Activated CD4-positive, alpha-beta T cell treated with anti-CD3 and anti-CD28 coated beads for 1 hour (primary cell): ENCODE measurements at places on chromosomes 3 and 15.

DNA sequence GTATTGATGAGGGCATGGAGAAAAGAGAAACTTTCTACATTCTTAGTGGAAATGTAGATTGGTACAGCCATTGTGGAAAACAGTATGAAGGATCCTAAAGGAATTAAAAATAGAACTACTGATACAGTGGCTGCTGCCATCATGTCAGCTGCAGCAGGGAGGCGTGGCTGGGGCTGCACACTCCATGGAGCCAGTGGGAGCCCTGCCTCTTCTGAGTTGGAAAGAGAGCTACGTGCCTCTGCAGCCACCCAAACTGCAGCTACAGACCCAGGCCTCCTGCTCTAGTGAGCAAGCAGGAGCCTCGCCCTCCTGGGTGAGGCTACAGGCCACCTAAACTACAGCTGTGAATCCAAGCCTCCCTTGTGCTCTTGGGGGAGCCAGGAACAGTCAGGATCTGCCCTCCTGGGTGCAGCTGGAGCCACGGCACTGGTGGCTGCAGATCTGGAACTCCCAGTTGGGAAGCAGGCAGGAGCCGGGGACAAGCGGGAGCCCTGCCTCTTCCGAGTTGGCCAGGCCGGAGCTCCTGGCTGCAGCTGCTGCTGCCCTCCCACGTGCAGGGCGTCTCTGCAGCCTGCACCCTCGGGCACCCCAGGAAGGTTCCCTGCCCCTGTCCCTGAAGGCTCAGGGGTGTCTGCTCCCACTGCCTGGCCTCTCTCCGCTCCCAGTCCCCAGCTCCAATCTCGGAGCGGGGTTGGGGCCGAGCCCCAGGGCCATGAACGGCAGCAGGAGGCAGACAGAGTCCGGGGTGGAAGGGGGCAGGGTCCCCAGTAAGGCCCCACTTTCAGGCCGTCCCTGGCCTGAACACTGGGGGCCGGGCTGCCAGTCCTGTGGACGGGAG, 64.5 kb downstream of the THBS1 start:
- no peak for DNase-seq

DNA sequence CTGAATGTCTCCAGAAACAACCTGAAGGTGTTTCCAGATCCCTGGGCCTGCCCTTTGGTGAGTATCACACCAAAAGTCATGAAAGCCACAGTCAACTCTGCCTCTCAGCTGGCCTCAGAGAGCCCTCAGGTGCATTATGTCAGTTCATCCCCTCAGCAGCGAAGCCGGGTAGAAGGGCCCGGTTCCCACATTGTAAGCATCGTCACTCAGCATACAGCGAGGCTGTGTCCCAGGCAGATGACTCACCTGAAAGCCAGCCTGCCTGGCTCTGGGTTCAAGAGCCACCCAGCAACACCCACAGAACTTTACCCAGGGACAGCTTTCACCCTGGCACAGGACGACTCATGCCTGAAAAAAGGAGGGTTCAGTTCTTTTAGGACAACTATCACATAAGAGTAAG, 91.6 kb downstream of the LRRK1 start:
- no peak for DNase-seq

DNA sequence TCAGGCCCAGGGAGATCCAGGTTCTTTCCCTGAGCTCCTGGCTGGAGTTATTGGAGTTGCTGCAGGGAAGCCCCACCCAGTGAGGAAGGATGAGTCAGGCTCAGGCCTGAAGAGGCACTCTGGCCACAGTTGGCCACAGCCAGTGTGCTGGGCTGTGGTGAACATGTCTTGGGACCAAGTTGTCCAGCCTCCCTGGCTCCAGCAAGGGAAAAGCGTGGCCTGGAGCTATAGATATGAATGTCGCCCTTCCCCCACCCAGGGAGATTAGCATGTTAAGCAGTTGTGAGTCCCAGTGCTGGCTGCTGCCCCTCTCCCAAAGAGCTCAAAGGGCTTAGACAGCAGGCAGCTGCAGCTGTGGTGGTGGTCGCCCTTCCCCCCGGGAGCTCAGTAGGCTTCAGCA, 963.2 kb downstream of the ROBO2 start:
- DNase-seq: no peak

DNA sequence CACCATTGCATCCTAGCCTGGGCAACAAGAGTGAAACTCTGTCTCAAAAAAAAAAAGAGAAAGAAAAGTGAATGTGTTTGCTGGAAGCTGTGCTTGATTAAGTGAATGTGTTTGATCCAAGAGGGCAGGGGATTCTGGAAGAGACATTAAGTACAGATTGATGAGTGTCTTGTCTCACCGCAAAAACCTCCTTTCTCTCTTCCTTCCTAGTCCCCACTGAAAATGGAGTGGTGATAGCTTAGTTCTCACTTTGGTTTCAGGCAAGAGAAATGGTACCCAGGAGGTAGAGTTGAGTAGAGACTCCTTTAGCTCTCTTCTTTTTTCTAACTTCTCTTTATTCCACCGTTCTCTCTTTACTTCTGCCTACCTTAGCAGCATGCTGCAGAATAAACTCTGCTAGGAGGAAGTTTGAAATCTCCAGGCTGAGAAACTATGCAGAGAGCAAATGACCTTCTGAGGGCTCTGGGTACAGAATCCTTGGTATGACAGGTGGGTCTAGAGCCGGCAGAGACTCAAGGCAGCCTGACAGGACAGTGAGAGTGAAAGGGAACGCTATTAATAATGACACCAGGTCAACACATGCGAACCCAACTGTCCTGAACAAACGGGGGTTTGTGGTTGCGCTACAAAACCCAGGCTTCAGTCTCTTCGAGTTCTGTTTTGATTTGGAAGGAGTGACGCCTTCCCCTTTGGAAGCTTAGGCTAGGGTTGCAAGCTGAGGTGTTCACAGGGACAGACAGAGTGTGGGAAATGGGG, 74.9 kb downstream of the SMAD3 start:
- no peak for DNase-seq

GRCh38 chr15:40313531-40314398, 6.0 kb upstream of the PLCB2 start:
- no peak for DNase-seq

- DNase-seq: no peak
Observed at GRCh38 chr15:38266247-38266986, 13.8 kb downstream of the SPRED1 start.

DNA sequence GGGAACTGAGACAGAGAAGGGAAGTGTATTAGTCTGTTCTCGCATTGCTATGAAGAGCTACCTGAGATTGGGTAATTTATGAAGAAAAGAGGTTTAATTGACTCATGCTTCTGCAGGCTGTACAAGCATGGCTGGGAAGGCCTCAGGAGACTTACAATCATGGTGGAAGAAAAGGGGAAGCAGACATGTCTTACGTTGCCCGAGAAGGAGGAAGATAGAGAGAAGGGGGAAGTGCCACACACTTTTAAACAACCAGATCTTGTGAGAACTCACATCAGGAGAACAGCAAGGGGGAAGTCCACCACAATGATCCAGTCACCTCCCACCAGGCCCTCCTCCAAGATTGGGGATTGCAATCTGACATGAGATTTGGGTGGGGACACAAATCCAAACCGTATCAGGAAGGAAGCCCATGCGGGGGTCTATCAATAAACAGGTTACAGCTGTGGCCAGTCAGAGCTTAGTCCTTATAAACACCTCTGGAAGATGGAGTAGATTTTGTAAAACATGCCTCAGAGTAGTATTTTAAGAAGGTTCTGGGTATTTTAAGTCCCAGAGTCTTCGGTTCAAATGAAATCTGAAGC, 153.9 kb downstream of the GHSR start:
- DNase-seq: no peak

- DNase-seq: no peak
Observed at GRCh38 chr3:155354658-155355057, 61.2 kb upstream of the STRIT1 start.

GRCh38 chr3:46096336-46096735, 69.1 kb upstream of the XCR1 start:
- no peak for DNase-seq

DNA sequence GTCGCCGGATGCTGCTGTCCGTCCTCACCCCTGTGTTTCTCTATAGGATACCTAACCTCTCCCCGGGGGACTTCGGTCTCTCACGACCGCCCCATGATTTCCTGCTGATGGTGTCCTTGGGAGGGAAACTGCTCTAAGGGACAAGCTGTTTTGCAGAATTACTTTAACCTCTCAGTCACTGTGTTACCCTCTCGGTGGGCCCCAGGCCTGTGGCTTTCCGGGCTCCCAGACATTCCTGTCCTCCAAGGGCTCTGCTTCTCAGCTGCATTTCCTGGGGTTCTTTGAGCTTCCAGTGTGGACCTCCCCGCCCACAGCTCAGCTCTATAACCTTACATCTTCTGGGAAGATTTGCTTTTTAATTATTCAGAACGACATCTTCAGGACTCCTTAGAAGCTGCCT, 40.9 kb downstream of the CHST2 start:
- DNase-seq: no peak

GRCh38 chr15:99296386-99296785, 45.1 kb downstream of the LRRC28 start:
- no peak for DNase-seq

DNA sequence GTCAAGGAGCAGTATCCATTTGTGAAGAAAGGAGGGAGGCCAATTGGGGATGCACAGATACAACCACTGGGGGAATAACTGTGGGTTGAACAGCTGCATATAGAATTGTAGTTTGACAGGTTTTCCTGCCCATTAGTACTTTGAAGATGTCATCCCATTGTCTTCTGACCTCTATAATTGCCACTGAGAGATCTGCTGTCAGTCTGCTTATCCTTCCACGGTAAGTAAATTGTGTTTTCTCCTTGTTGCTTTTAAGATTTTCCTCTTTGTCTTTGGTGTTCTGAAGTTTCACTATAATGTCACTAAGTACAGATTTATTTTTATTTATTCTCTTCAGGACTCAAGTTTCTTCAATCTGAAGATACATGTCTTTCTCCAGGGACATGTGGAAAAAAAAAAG, 56.6 kb downstream of the MOBP start:
- no peak for DNase-seq

- DNase-seq: no peak
Observed at GRCh38 chr3:73556520-73557372, 68.0 kb downstream of the PDZRN3 start.

DNA sequence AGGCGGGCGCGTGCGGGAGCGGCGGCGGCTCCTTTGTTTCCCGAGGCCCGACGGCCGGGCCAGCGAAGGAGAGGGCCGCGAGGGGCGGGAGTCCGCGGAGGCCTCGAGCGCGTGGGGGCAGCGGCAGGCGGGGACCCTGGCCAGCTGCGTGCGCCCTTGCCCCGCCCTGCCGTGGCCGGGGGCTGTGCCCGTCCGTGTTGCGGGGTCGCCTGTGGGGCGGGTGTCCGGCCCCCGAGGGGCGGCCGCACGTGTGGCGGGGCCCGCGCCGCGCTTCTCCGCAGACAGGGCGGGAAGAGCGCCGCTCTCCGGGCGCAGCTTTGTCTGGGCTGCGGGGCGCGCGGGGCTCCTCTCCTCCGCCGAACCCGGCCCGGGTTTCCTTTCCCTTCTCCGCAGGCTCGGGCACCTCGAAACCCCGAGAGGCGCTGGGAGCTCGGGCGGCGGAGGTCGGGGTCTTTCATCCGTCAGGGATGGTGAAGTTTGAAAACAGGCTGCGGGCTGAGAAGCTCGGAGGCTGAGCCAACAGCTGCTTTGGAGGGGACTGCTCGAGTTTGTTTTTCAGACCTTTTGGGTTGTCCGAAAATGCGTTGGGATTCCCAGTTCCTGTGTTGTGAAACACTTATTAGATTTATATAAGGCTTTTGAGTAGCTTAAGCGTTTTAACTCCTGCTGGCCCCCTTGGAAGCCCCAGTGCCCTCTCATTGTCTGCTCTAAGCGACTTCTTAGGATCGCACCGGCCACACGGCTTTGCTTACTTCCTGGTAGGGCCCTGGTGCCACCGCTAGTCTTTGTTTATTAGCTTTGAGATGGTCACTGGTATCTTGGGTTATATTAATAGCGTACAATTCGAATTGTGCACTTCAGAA, 817 bp downstream of the USP3 start:
- DNase-seq: no peak

- no peak for DNase-seq
Observed at GRCh38 chr3:127120851-127121647, 71.9 kb upstream of the PRR23E start.

DNA sequence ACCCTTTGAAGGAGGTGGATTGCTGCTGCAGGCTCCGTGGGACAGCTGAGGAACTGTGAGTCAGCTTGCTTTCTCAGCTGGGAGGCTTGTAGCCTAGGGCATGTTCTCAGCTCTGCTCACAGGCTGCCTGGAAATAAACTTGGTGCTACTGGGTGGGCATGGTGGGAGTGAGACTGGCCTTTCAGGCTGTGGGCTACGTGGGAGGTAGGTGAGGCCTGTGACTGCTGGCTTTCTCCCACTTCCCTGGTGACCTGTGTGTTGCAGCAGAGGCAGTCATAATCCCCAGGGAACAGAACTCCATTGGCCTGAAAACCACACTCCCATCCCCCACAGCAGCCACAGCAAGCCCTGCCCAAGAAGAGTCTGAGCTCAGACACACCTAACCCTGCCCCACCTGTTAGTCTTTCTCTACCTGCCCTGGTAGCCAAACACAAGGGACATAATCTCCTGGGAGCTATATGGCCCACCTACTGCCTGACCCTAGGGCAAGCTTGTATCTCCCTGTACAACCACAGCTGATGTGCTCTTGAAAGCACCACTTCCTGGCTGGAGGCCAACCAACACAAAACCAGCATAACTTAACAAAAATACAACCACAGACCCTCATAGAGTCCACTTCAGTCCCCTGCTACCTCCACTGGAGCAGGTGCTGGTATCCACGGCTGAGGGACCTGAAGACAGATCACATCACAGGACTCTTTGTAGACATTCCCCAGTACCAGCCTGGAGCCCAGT, 236.5 kb downstream of the SQOR start:
- DNase-seq: no peak

DNA sequence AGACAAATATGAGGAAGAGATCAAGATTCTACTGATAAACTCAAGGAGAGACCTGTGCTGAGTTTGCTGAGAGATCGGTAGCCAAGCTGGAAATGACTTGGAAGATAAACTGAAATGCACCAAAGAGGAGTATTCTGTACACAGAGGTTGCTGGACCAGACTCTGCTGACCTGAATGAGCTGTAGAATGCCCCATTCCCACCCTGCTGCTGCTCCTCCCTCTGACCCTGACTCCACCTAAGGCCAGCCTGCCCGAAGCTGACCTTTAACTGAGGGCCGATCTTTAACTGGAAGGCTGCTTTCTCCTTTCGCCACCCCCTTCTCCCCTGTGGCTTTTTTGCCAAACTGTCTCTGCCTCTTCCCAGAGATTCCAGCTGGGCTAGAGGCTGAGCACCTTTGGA, 34.6 kb downstream of the CDIN1 start:
- no peak for DNase-seq

DNA sequence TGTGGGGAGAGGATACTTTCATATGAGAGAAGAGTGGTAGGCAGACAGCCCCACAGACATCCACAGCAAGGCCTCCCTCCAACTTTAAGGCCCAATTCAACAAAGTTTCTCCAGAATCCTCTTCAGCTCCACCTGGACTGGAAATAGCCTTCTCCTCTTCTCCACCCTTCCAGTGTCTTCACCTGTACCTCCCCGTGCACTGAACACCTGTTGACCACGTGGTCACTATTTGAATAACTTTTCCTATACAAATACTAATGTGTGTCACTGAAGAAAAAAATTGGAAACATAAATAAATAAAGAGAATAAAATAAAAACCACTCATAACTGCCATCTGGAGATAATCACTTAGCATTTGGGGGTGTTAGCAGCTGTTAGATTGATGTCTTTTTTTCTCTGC, 52.9 kb downstream of the CCNL1 start:
- DNase-seq: no peak
